ENCODE measurements at places on chromosomes 6 and 20.

GRCh38 chr6:35716798-35717197 lies 20.0 kb upstream of the ARMC12 start:
- DNase-seq, result no peak

- no peak for DNase-seq
Measured at GRCh38 chr6:33160728-33161344, 31.4 kb downstream of the COL11A2 start.

DNA sequence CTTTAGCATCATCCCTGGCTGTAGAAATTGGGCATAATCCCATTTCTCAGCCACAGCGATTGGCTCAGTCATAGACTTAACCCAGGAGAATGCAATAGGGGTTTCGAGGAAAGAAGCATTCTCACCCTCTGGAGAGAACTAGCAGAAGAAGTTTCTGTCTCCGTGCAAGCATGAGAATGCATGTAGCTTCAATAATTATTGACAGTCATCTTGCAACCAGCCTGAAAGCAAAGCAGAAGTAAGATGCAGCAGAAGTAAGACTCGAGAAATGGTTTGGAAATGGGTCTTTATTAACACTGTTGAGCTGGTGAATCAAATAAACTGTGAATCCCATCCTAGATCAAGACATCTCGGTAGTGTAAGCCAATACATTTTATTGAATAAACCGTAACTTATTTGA lies 828.8 kb upstream of the GJE1 start:
- no peak for DNase-seq

GRCh38 chr20:41424011-41424410 lies 57.4 kb upstream of the EMILIN3 start:
- DNase-seq, result no peak

DNA sequence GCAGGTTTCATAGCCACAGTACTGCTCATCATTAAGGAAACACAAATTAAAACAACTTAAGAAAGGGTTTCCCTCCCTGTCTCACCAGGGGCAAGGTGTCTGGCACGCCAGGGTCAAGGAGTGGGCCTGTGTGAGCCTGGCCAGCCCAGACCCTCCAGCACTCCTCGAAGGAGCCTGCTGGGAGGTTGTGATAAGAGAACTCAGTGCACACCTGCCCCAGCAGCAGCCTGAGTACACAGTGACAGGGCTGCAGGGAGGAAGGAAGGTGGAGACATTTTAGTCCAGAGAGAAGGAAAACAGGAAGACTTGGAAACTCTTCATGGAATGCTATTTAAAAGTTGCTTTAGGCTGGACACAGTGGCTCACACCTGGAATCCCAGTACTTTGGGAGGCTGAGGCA lies 14.1 kb downstream of the NINL start:
- DNase-seq, result no peak

- no peak for DNase-seq
Measured at GRCh38 chr20:17108896-17109295, 117.9 kb upstream of the PCSK2 start.

DNA sequence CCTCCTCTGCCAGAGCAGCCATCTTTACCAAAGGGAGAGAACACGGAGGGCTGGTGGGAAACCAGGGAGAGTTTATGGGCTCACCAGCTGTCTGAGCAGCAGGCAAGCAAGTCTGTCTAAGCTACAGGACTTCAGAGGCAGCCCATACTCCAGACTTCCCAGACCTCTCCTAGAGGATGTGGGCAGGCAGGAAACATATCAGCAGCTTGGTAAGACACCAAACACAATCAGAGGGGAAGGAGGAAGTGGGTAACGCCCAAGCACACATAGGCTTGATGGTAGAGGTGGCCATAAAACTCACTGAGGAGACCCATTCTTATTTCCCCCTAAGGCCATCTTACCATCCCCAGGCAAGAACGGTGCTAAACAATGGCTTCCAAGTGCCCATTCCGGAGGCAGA lies 143.1 kb upstream of the ARID1B start:
- no peak for DNase-seq

GRCh38 chr6:78492351-78493017 lies 374.9 kb upstream of the IRAK1BP1 start:
- no peak for DNase-seq

- DNase-seq, result no peak
Measured at GRCh38 chr20:48094196-48094749, 309.0 kb upstream of the SULF2 start.

DNA sequence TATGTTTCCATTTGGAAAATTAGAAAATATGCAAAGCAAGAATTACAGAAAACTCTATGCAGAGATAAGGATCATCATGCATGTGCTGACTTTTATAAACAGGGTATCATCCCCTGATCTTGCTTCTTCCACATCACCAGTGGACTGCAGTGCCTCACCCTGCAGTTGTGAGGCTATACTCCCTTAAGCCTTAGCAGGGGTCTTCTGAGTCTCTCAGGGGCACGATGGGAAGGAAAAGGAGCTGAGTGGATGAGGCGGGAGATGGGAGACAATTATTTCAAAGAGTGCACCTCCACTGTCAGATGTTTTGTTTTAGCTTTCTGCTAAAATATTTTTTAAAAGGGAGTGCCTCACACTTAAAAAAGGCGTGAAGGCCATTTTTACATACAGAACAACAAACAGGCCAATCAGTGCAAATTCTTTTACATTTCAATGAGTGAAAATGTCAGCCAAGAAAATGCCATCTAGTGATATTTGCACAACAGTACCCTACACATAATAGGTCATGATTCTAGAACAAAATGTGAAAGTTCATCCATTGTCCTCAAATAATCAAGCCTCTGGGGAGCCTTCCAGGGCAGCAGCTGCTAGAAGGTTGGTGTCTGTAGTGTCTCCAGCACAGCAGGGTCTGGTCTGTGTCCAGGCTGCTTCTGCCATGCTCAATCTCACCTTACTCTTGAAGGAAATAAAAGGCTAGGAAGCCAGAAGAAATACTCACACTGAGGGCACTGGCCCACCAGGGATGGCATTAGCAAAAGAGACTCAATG lies 13.2 kb upstream of the SERPINB9 start:
- DNase-seq, result no peak

DNA sequence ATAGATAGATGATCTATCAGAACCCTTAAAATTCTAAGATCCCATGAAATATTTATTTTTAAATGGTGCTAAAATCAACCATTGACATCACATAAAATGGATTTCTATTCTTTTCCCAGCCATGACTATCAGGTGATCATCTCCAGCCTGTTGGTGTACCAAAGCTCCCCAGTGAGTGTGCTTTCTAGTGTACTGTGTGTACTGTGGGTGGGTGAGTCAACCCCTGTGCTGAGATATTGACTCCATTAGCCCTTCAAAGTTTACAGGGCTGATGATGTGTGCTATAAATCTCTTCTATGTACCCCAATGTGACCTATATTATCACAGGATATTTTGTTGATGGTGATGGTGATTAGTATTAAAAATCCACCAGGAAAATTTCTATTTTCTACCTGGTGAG lies 344.6 kb downstream of the MMUT start:
- DNase-seq, result no peak

DNA sequence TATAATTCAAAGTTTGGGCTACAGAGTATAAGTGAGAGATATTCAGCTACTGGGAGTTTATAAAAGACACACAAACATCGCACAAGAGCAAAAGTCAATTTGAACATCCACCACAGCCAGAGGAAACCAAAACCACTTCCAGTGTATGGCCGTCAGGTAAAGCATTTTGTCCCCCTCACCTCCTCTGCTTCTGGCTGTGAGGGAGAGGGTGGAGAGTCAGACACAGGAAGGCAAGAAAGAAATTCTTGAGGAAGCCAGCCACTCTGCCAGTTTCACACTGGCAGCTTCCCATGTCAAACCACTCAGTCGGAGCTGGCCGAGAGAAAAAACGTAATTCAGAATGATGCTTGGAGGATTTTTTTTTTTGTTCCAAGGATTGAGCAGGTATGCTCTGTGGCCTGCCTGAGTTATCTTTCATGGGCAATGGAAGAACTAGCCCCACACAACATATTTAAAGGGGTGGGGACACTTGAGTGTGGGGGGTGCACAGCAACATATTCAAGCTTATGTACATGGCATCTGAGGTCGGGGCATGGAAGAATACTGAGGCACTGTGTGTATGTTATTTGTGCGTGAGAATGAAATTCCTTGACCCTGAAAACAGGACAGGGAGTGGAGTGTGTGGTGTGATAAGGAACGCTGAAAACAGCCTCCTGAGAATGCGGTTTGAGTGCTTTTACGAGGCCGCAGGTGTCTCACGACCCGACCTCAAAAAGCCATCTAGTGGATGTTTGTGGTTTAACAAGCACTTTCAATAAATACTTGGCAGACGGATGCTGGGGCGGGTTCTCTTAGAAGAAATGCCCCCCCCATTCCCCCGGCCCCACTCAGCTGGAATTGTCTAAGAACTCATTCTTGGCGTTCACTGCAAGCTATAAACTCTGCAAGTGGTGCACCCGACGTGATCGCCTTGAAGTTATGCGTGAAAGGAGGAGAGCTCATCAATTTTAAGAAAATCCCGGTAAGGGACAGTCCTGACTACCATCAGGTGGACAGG lies 27.5 kb upstream of the ZBTB22 start:
- no peak for DNase-seq

GRCh38 chr6:16200321-16200883 lies 38.0 kb upstream of the GMPR start:
- no peak for DNase-seq

- no peak for DNase-seq
Measured at GRCh38 chr6:150176152-150176551, 33.3 kb downstream of the PPP1R14C start.

DNA sequence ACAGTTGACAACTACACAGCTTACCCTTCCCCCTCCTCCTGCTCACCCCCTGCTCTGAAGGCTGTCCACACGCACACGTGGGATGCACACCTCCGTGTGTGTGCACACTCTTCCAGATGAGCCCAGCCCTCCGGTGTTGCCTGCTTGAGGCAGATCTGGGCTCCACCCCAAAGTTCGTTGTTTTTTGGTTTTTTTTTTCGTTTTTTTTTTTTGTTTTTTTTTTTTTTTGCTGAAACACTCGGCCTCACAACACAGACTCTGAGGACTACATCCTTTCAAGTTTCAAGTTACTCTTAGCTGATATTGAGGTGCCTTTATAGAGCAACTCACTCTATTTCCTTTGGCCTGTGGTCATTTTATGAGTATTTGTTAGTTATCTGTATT lies 88.2 kb downstream of the RREB1 start:
- DNase-seq, result no peak

- DNase-seq, result no peak
Measured at GRCh38 chr6:21612067-21612745, 18.7 kb downstream of the SOX4 start.

- no peak for DNase-seq
Measured at GRCh38 chr6:91573826-91574416, 987.0 kb upstream of the MAP3K7 start.

- peak; percentile 60 for DNase-seq
Measured at GRCh38 chr20:62065674-62066338, at the start of gene TAF4. TAF4 (minus strand) TSS chr20:62065881; CDS start chr20:62065810, 71 bp downstream.

DNA sequence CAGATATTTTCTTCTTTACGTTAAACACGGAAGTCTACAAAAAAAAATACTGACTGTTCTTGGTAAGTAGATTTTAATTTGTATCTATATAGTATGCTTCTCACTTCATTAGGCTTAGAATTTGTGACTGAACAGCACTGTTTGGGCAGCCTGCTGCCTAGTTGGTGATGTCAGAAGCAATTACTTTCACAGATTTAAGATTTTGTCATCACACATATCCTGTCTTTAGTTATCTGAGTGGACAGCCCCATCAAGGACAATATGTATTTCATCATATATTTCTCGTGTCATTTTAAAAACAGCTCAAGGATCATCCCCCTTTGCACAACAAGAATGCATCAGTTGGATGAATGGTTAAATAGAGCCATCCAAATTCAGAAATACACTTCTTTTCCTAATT lies 338.4 kb upstream of the CITED2 start:
- DNase-seq, result no peak

DNA sequence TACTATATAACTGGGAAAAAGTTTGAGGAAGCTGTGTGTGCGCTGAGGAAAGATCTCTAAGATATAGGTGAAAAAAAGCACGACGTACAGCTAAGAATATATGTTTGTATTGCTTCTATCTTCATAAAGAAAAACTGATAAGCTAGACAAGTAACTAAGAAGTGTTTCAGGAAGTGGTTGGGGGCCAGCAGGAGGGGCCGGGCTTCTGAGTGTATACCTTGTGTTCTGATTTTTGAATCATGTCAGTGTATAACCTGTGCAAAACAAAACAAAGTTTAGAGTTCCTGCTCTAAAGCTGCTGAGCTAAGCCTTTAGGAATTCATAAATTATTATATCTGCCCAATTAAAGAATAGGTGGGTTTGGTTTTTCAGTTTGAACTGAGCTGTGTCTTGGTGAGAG lies 7.9 kb upstream of the OSER1 start:
- DNase-seq, result no peak

GRCh38 chr20:61558726-61559125 lies 306.7 kb downstream of the CDH4 start:
- no peak for DNase-seq

- DNase-seq, result no peak
Measured at GRCh38 chr6:109229536-109229935, 134.2 kb downstream of the CEP57L1 start.

- DNase-seq, result no peak
Measured at GRCh38 chr6:140427842-140428241, 1053.4 kb upstream of the CITED2 start.

DNA sequence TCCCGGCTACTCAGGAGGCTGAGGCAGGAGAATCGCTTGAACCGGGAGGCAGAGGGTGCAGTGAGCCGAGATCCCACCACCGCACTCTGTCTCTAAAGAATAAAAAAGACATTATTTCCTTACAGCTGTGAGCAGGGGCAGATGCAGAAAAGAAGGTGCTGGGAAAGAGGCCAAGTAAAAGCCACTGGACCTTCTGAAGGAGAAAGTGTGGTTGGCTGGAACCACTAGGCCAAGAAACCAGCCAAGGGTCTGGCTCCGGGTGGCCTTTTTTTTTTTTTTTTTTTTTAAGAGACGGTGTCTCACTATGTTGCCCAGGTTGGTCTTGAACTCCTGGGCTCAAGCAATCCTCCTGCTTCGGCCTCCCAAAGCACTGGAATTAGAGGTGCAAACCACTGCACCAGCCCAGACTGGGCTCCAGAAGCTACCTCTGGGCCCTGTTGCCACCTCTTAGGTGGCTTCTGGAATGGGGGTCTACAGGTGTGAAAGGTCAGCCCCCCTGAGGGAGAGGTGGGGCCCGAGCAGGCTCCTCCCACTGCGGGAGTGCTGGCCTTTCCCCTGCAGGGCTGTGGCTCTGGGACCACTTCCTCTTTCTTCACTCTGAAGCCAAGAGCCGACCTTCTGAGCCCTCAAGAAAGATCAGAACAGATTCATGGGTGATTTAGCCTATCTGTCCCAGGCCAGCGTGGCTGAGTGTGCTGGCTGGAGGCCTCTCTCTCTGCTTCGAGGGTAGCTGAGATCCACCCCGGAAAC lies at the start of gene FGD2:
TSS of gene FGD2 (plus strand) at position 595 of the 750 bp plus-strand sequence. CDS start 163 bp downstream, outside the sequence.
- no peak for DNase-seq

DNA sequence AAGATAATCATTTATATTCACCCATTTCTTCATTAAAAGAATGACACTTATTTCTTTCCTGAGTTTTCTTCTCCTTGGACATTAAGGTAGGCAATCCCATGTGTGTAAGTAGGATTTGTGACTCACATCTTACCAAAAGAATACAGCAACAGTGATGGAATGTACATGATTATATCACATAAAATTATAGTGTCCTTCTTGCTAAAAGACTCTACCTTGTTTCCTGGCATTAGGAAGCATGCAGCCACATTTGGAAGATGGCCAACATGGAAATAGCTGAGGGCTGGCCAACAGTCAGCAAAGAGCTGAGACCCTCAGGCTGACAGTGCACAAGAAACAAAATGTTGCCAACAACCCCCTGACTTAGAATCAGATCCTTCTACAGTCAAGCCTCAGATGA lies 327.9 kb upstream of the MARCKS start:
- no peak for DNase-seq

All from stimulated activated CD8-positive, alpha-beta memory T cell treated with anti-CD3 and anti-CD28 coated beads, Interleukin-7, amount 100 ng/mL, for 1 hour (primary cell).